ENCODE measurements at places on chromosomes 5 and 9. TPM values are rescaled to one million over a fixed set of nuclear protein-coding genes. Genes with fewer than 3 reads are reported as not detected.

The SPAAR gene
- 0.20 TPM for total RNA-seq

The KCTD16 gene
- total RNA-seq = under 0.01 TPM

The ECSCR gene
- 0.37 TPM for total RNA-seq

The SAXO1 gene
- not detected for total RNA-seq
